Neural crest cell (in vitro differentiated cells): ENCODE measurements at places on chromosomes 1 and 21. TPM values are rescaled to one million over a fixed set of nuclear protein-coding genes. Genes with fewer than 3 reads are reported as not detected.

DNA sequence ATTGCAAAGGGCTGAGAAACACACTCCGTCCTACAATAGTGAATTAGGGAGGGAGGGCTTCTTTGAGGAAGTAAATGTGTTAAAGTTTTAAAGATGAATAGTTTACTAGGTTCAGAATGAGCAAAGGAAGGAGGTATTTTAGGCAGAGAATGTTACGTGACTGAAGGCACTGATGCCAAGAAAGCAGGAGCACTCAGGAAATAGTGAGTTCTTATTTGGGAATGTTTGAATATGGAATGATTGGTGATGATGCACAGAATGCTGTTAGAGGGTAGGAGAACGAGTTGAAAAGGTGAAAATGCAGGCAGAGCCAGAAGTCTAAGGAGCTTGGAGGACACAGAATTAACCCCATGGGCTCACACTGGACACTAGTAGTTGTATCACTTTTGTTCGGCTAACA lies 108.0 kb downstream of the NRIP1 start:
- no peak for DNase-seq

DNA sequence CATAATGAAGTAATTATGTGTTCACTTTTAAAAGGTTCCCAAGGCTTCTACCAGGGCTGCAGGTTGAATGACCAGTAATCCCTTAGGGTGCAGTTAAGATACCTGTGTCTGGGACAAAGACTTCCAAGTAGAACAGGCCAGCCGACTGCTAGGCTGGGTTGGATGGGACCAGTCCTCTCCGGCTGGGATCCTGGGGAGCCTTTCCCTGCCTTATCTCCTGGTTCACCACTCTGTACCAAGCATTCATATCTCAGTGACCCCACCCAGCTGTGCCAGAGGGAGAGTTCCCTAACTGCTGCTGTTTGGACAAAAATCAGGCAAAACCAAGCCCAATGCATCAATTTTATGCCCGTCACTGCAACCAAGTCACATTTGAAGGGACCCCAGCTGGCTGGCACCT lies 116.2 kb upstream of the ATP1A1 start:
- DNase-seq, result no peak

DNA sequence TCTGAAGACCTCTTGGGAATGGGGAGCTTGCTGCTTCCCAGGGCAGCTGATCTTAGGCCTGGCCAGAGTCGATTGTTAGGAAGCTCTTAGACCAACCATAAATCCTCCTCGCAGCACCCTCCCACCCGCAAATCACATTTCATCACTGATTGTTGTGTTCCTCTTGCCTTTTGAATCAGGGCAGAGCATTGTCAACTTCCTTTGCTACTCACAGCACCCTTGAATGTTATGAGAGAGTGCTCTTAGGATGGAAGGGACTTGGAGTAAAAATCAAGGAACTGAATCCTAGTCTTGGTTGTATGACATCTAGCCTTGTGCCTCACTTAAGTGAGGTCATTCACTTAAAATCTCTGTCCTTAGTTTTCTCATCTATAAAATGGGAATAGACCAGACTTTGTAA lies 3.0 kb downstream of the VASH2 start:
- DNase-seq, result no peak

The RIPPLY3 gene
- total RNA-seq, result 2.6 and 3.2 TPM in 2 replicates

The MYBPH gene
- not detected in 2 replicates for total RNA-seq

The LCE2A gene
- total RNA-seq, result not detected in 2 replicates

The LIN28A gene
- 445 and 455 TPM in 2 replicates for total RNA-seq

DNA sequence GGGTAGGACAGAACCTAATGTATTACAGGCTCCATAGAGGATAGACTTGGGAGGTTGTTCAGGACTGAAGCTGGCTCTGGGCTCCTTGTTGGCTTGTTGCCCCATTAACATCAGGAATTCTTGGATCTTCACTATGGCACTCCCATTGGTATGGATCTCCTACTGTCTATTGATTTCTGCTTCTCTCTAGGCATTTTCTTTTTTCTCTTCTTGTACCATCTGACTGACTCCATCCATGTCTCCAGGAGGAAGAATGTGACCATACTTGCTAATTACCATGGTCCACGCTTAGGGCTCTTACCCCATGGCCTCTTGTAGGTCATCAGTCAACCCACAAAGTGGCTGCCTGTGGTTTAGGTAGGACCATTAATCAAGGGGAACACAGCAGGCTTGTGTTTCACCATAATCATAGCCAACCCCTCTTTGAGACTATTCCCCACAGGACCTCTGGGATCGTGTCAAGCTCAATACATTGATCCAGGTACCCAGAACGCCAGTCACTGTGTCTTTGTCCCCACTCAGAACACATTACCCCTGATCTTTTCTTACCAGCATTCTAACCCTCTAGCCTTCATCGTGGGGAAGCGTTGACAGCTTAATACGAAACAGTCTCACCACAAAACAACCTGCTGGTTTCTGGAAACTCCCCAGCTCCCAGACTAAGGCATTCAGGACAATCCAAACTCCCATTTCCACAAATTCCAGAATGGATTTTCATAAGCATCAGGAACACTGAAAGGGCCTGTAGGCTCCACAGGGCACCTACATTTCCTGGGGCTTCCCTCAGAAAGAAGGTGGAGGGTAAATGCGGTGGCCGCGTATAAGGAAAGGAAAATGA lies 97.1 kb downstream of the ETS2 start:
- no peak for DNase-seq

GRCh38 chr1:12014141-12014991 lies 4.9 kb upstream of the MIIP start:
- no peak for DNase-seq
